ENCODE measurements at places on chromosomes 3 and 15.

GRCh38 chr15:57914350-57915055, 151.0 kb downstream of the ALDH1A2 start:
- DNase-seq: no peak

DNA sequence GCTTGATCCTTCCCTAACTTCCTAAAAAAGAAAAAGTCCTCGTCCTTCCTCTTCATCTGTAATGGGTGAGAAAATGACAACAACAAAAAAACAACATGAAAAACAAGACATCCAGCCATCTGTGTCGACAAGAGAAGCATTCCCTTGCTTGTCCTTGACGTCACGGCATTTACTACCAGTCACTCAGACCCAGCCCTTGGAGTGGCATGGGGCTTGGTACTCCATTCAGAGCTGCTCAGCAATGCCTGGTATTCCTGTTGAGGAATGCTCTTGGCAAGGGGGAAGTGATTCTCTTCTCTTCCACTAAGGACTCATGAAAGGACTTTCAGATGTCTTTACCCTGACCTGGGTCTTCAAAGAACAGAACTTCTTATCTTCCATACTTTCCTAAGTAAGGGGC, 339.7 kb upstream of the RASGRP1 start:
- DNase-seq: no peak

- DNase-seq: no peak
Observed at GRCh38 chr3:190444006-190444405, 5.7 kb downstream of the TMEM207 start.

DNA sequence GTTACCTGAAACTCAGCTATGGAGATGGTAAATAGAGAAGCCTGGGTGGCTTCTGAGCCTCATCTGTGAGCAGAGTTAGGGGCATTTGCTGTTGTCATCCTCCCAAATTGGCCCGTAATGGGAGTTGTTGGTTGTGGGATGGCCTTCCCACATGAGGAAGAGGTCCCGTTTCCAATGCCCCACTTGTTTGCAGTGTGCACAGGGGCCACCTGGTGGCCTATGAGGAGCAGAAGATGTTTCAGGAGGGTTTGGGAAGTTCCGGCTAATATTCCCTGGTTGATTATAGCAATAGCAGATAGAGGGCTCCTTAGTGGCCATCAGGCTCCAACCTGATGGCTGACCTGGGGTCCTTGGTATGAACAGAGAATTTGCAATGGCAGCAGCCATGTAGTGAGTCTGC, 1546.5 kb downstream of the OTOL1 start:
- DNase-seq: no peak

DNA sequence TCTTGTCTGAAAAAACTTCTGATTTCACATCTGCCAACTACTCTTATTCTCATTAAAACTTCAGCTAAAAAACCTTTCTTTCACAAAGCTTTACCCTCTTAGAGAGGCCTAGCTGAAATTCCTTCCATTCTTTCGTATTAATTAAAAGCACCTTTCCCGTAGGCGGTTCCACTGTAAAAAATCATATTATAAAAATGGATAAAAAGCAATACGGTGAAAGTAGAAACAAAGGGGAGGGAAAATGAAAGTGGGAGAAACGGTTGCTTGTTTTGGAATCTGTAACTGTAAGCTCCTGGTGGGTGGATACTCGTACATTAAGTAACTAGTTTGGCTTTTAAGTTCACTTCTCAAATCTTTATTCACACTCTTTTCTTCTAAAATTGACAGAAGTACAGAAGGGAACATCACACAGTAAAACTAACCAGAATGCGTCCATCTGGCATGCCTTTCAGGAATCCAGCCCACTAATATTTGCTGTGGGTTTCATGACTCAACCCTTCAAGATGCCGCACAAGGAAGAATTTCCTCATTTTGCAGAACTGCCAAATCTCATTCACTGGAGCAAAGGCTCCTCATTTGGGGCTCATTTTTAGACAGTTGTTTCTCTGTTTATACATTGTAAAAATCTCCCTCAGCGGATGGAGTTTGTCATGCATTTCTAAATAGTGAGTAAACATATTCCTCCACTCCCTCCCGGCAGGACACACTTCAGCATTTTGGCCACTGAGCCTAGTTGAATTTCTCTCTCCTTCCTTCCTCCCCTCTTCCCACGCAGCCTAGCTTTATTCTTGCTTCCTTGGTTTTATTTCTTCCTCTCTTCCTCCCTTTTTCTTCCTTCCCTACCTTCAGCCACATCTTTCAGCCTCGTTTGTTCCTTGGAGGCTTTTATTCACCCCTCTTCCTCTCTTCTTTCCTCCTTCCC, 419.5 kb upstream of the NAALADL2 start:
- DNase-seq: no peak

DNA sequence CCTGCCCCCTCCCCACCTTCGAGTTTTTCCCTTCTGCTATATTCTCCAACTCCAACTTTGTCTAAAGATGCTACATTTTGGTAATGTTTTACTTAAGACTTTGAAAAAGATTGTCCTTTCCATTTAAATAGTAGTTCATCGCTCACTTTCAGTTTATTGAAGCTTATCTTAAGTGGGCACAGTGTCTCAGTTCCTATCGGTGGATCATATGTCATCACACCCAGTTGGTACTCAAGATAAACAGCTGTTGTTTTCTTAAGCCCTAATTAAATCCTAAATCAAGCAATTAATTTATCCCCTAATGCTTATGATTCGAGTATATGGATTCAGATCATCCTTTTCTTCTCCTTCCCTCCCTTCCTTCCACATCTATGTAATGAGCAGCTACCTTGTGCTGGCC, 210.7 kb downstream of the TLE3 start:
- no peak for DNase-seq
